ENCODE measurements at places on chromosomes 12 and 14. TPM values are rescaled to one million over a fixed set of nuclear protein-coding genes. Genes with fewer than 3 reads are reported as not detected.

The POLE2 gene
- total RNA-seq = 38.6 TPM

The RNF212B gene
- not detected for total RNA-seq

The USP15 gene
- 46.1 TPM for total RNA-seq

The C1S gene
- 2.1 TPM for total RNA-seq

The GPRC5A gene
- total RNA-seq = 140 TPM

The PLEKHG7 gene
- not detected for total RNA-seq

The TMEM121 gene
- 27.5 TPM for total RNA-seq

The DACT1 gene
- total RNA-seq = 0.40 TPM

The OTOGL gene
- total RNA-seq = 3.1 TPM

The CD27 gene
- not detected for total RNA-seq

The C1RL gene
- 8.9 TPM for total RNA-seq

The KRT3 gene
- 0.33 TPM for total RNA-seq

The CEBPE gene
- total RNA-seq = not detected

The MPHOSPH9 gene
- total RNA-seq = 42.5 TPM

The AICDA gene
- not detected for total RNA-seq

The FOXG1 gene
- total RNA-seq = not detected

The SLC25A21 gene
- total RNA-seq = 0.87 TPM

The PRIM1 gene
- total RNA-seq = 25.0 TPM

The DCD gene
- not detected for total RNA-seq

The RND1 gene
- 7.6 TPM for total RNA-seq

The CLEC9A gene
- not detected for total RNA-seq

The ERP27 gene
- not detected for total RNA-seq

The ZCCHC8 gene
- total RNA-seq = 14.4 TPM

The CDH24 gene
- 16.4 TPM for total RNA-seq

The LBHD2 gene
- total RNA-seq = not detected

The MANSC1 gene
- 3.1 TPM for total RNA-seq

The OR11H12 gene
- total RNA-seq = not detected

The CCNK gene
- total RNA-seq = 26.2 TPM

The GUCY2C gene
- total RNA-seq = not detected

The PLEKHD1 gene
- total RNA-seq = 0.15 TPM

The C12orf57 gene
- 130 TPM for total RNA-seq

The TMPRSS12 gene
- total RNA-seq = not detected

The GPR137C gene
- 0.63 TPM for total RNA-seq

The NTN4 gene
- total RNA-seq = 40.3 TPM

The GOLT1B gene
- 16.8 TPM for total RNA-seq

The SCFD1 gene
- total RNA-seq = 72.3 TPM

The ASCL1 gene
- not detected for total RNA-seq

The HNF1A gene
- total RNA-seq = not detected

The CHGA gene
- not detected for total RNA-seq

The ZDHHC22 gene
- total RNA-seq = 0.15 TPM

The TAS2R42 gene
- total RNA-seq = not detected

The C12orf50 gene
- total RNA-seq = not detected

The KLRC4 gene
- total RNA-seq = not detected

The DAO gene
- not detected for total RNA-seq

The PLXNC1 gene
- not detected for total RNA-seq

The TPH2 gene
- not detected for total RNA-seq

The BDKRB1 gene
- total RNA-seq = 0.69 TPM

The KRT85 gene
- total RNA-seq = not detected

The GPN3 gene
- 31.4 TPM for total RNA-seq

The NELL2 gene
- 0.80 TPM for total RNA-seq

The DCAF11 gene
- 68.2 TPM for total RNA-seq

The DLK1 gene
- total RNA-seq = not detected

The KRT86 gene
- total RNA-seq = 1.2 TPM

The PLA2G1B gene
- not detected for total RNA-seq

The KRT78 gene
- 0.15 TPM for total RNA-seq

The CD163 gene
- not detected for total RNA-seq

The TMEM179 gene
- not detected for total RNA-seq

The TMEM120B gene
- 18.5 TPM for total RNA-seq

Measured in PC-3 (cell line).